CD4-positive, alpha-beta T cell treated with Interleukin-1 beta for 1 hour (primary cell): ENCODE measurements at places on chromosomes 1 and 21.

DNA sequence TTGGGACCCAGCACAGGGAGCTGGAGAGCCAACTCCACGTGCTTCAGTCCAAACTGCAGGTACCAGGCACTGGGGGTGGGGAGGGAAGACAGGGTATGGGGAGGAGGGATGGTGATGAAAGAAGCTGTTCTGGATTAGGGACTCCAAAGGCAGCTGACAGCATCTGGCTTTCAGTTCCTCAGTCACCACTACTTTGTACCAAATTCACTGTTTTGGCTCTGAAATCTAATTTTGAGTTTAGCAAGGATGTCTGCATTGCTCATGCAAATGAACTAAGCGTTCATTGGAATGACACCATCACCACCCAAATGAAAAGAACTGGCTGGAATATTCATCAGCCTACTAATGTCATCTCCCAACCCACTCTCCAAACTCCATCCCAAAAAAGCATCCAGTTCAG lies 8.7 kb downstream of the C1orf74 start:
- no peak for DNase-seq

GRCh38 chr1:236108027-236108648 lies 34.2 kb upstream of the GPR137B start:
- no peak for DNase-seq

DNA sequence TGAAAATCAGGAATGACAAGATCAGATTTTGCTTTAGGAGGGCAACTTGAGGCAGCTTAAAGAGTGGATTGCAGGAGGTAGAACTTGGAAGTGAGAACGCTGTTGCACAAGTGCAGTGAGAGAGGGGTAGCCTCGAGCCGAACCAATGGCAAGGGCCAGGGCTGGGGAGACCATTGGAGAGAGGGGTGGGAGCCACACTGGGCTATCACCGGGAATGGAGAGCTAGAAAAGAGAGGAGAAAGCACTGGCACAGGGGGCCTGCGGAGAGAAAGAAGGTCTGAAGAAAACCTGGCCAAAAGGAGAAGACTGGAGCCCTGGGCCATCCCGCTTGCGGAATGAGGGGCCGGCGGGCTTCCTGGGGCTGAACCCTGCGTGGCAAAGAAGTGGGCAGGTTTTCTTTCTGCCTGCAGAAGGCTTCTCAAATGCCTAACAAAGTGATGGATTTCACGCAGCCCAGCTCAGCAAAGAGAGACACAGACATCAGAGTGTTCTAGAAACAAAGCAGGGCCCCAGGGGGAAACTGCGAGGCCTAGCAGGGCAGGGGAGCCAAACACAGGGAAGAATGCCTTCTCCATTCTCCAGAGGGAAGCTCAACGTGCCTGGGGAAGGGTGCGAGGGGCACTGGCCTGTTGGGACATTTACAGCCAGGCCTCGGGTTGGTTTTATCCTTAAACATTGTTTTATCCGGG lies 1.2 kb upstream of the SLC37A1 start:
- DNase-seq: no peak

GRCh38 chr21:40846103-40846502 lies 855 bp downstream of the DSCAM start:
- no peak for DNase-seq

- no peak for DNase-seq
Observed at GRCh38 chr1:7524341-7525337, 246.5 kb upstream of the VAMP3 start.

DNA sequence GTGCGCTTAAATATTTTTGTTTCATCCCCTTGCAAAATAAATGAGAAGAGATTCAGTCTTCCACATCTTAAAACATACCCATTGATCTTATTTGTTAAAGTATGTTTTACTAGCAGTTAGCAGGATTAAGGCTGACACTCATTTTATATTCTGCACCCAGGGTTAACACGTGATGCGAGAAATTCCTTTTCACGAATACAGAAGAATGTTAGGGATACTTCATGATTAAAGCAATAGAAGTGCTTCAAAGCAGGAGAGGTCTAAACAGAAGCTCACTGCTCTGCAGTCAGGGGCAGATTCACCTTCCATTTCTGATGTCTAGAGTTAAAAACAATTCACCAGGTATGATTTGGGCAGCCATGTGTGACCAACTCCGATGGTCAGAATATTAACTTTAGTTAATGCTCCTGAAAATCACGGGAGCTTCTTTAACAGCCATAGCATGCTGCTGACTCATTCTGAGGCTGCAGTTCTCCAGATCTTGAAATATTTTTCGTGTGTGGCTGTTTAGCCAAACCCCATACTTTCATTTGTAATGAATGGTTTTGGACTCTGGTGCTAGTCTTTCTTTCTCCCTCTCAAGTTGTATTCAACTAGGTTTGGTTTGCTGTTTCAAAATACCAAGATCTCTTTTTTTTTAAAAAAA lies 19.7 kb downstream of the BCAR3 start:
- no peak for DNase-seq
